ENCODE measurements at places on chromosomes 12 and 14.

DNA sequence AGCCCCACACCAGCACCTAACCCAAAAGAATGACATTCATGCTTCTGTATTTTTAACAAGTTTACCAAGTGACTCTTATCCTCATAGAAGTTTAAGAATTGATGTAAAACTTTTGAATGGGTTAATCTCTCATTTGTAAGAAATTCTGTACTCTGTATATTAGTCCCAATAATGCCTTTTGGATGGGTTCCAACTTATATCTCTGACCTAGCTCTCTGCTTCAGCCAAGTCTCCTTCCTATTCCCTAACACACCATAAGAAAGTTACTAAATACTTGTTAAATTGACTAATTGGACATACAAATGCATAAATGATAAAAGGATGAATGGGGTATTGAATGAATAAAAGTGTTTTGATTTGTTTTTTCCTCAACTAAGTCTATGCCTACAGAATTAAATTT is 557.3 kb downstream of the TMTC2 start:
- no peak for DNase-seq

DNA sequence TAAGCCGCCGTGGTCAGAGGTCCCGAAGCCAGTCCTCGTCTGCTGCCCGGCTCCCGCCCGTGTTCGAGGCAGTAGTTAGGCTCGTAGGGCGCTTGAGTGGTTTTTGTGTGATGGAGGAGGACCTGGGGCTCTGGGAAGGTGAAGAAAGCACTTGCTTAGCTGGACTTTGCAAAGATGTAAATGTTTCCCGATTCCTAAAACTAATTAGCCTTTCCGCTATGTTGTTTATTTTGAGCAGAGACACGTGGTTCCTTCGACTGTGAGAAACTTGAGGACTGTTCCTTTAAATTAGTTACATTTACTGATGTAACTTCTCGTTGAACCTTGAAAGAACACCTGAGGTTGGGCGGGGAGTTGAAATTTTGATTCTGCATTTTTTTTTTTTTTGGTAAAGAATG is 33.9 kb downstream of the MIA2 start:
- no peak for DNase-seq

- DNase-seq = no peak
These were observed 43.7 kb upstream of the GPHB5 start for GRCh38 chr14:63362389-63362819.

DNA sequence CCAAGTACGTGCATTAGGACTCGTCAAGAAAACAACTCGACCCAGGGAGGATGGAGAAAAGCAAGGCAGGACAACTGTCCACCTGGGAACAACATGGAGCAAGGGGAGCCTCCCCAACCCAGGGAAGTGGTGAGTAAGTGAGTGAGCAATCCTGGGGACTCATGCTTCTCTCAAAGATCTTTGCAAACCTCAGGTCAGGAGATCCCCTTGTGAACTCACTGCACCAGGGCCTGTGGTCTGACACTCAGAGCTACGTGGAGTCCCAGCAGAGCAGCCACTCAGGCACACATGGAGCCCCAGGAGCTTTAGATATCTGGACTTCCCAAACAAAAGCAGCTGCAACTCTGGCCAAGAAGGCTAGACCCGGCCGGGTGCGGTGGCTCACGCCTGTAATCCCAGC is 12.2 kb upstream of the OR5AU1 start:
- DNase-seq = no peak

GRCh38 chr14:102255401-102256190 is 49.4 kb downstream of the MOK start:
- DNase-seq = no peak

- DNase-seq = no peak
These were observed 63.8 kb upstream of the CAPRIN2 start for GRCh38 chr12:30818562-30818961.

- no peak for DNase-seq
These were observed 27.4 kb upstream of the PAPLN start for GRCh38 chr14:73209953-73210352.

DNA sequence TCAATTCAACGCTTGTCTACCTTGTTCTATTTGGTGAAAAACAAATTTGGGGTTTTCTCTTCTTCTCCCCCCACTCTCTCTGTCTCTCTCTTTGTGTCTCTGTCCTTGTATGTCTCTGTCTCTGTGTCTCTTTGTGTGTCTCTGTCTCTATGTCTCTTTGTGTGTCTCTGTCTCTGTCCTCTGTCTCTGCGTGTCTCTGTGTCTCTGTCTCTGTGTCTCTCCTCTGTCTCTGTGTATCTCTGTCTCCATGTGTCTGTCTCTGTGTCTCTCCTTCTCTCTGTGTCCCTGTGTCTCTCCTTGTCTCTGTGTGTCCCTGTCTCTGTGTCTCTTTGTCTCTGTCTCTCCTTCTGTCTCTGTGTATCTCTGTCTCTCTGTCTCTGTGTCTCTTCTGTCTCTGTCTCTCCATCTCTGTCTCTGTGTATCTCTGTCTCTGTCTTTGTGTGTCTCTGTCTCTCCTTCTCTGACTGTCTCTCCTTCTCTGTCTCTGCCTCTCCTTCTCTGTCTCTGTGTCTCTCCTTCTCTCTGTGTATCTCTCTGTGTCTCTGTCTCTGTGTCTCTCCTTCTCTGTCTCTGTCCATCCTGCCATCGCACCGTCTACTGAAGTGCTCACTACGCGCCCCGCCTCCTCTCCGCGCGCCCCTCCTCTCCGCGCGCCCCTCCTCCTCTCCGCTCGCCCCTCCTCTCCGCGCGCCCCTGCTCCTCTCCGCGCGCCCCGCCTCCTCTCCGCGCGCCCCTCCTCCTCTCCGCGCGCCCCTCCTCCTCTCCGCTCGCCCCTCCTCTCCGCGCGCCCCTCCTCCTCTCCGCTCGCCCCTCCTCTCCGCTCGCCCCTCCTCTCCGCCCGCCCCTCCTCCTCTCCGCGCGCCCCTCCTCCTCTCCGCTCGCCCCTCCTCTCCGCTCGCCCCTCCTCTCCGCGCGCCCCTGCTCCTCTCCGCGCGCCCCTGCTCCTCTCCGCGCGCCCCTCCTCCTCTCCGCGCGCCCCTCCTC is 12.8 kb downstream of the LRCOL1 start:
- no peak for DNase-seq

DNA sequence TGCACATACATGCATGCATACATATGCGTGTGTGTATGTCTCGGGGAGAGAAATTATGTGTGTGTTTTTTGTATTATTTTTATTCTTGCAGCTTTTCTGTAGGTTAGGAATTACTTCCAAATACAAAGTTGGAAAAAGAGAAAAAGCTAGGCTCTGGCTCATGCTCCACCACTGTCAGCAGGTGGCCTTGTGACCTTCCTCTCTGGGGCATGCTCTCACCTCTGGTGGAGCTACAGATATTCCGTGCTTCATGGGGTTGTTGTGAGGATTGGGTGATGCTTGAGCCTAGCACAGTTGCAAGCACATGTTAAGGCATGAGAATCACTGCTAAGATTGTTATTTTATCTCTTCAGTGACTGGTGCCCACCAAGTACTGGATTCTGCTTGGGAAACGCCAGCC is 6.7 kb upstream of the SERPINA6 start:
- no peak for DNase-seq

DNA sequence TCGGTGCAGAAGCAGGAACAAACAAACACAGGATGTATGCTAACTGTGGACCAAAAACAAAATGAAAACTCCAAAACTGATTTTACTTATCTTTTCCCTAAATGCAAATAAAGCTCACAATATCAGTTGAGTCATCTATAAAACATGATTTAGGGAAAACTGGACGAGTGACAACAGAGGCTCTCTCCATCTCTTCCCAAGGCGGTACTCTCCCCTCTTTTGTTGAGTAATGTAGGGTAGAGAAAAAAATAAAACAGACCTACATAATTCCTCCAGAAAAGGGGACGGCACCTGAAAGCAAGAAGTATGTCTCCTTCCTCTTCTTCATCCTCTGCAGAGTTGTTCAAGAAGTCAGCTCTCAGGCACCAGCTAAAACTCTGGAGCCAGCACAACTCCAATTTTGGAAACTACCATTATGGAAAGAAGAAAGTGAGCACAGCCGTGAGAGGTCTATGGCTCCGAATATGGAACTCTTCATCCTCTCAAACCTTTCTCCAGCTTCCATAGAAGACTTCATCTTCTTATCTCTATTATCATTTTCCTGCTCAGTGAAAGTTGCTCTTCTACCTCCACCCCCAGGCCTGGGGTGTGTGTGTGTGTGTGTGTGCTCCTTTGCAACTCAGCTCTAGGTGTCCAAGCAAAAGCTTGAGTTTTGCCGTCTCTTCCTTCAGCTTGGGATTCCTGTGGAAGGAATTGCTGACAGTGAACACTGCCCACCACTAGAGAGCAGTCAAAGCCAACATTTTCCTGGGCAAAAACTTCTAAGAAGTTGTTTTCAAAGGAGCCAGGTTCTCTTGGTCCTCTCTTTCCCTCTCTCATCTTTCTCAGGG is 155.4 kb downstream of the DIO2 start:
- no peak for DNase-seq

GRCh38 chr12:51443573-51443972 is 18.9 kb downstream of the SLC4A8 start:
- no peak for DNase-seq

GRCh38 chr14:50806241-50806933 is 24.6 kb downstream of the NIN start:
- no peak for DNase-seq

DNA sequence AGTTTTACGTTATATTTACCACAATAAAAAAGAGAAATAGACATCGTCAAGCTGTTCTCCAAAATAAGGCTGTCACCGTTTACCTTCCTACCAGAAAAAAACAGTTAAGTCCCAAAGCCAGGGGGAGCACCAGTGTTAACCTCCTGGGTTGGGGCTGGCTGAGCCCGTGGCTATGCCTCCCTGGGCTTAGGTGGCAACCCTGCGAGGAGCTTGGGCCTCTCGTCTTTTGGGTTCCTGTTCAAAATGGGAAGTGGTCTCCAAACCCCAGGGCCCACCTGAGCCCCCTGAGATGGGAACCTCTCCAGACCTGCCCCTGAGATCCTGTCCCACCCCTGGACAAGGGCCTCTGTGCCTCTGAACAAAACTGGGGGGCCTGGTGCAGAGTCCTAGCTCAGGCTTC is 22.9 kb downstream of the PACS2 start:
- no peak for DNase-seq

DNA sequence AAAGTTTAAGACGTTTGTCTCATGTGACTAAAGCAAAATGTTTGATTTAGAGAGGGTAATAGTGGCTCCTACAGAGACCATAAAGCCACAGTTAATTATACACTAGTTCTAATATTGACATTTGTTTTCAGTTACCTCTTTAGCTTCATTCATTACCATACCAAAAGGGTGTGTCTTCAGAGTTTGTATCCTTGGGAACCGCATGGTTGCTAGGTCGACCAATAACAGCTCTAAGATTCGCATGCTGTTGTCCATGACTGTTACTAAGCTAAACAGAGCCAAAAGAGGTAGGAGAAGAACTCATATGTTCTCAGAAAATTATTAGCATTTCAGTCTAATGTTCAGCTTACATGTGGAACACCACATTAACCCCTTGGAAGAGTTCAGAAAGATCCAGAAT is 36.2 kb upstream of the ETNK1 start:
- no peak for DNase-seq

- DNase-seq = no peak
These were observed 27.5 kb upstream of the JPH4 start for GRCh38 chr14:23605931-23606585.

DNA sequence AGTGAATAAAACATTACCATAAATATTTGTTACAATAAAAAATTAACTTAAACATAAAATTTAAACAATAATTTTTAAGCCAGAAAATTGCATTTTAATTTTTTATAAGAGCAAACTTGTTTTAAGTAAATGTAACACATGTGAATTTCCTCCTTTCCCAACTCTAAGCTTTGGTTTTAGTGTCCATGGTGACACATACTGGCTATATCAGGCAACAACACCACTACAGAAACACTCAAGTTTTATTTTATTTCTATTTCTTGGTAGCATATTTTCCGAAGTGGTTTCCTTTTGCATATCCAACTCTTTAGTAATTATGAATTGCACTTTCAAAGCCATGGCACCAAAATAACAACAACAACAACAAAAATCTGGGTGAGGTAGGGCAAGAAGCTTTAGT is 2.2 kb downstream of the NELL2 start:
- DNase-seq = no peak

DNA sequence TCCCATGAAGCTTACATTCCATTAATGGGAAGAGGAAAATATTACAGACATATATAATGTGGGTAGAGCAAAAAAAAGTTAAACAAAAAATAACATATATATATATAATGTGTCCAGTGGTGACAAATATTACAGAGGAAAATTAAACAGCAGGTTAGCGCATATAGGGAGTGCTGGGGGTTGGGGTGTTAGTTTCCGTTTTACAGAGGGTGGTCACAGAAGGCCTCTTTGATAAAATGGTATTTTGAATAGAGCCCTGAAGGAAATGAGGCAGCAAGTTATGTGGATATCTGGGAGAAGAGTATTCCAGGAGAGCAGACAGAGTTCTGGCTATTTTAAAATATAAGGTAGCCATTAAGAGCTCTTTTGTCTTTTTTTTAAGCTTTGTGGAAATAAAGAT is 73.2 kb downstream of the DCAF5 start:
- DNase-seq = no peak

DNA sequence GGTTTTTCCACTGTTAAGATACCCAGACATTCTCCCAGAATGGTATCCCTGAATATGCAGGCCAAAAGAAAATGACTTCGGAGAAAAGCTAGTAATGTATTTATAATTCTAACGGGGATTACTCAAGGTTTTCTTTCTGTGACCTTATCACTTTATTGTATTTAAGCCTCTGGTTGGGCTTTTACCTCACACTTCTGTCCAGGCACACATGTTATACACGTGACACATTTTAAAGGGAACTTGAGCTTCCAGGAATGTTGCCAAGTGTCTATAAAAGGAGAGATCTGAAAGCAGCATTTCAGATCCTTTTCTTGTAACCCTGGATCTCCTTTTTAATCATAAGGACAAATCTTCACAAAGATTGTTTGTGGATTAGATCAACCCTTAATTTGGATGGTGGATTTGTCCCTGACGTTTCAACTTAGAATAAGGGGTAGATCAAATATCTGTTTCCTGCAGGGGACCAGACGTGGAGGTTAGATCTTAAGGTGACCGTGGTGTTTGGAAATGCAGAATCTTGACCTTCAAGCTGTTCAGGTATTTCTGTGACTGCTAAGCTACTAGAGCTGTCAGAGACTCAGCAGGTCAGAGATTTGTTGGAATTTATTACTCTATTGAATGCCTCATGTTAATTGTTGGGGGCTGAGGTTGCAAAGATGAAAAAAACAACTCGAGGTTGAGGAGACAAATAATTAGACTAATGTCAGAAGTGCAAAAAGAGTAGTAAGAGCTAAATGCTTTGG is 1.5 kb downstream of the CIPC start:
- no peak for DNase-seq

DNA sequence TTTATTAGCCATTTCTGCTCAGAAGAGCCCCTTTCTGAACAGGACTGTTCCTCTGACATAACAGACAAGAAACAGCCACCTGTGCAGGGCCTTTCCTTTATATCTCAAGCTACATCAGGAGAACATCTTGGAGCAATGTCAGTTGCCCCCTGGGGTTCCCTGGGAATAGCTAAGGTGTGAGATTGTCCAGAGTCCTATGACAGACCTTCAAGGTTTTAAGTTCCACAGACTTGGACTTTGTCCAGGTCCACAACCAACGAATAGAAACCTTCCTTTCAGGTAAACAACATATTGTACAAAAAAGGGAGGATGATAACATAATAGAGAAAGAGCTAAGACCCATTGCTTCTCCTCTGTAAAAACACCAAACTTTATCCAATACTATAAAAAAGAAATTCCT is 2.9 kb downstream of the IL23A start:
- no peak for DNase-seq

Measured in CD8-positive, alpha-beta T cell (primary cell).